ENCODE measurements at places on chromosomes 7 and 10. TPM values are rescaled to one million over a fixed set of nuclear protein-coding genes. Genes with fewer than 3 reads are reported as not detected.

DNA sequence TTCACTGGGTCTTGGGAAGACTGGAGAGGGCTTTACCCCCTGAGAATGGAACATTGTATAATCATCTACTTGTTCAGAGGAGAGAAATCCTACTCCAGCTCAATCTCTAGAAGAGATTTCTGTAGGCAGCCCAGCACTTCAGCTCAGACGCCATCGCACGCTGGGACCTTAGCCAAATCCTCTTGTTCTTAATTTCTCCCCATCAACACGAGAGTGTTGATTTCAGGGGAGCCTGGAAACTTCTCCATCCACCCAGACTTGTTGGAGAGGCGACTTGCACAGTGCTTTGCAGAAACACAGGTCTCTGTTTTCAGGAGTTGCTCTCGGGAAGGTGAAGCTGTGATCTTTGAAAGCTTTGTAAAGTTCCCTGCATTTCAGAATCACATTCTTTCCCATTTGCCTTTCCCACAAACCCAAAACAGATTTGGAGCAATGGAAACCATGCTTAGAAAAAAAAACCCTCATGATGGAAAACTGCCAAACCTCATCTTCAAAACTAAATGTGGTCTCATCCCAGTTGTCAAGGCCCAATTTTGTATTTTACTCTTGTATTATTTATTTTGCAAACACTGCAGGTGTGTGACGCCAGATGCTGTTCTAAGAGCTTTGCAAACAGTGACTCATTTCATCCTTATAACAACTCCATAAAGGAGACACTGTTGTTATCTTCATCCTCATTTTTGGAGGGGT, 60.9 kb downstream of the CALML3 start:
- no peaks in the 10 kb centered on the region for H3K36me3 ChIP-seq
- no peak for DNase-seq
- peaks cover 66% of the 10 kb centered on the region for H3K4me1 ChIP-seq
- H3K27ac ChIP-seq: no peak overlapping the region
- H3K27me3 ChIP-seq: no peaks in the 10 kb centered on the region

The HABP2 gene
- total RNA-seq: not detected

- DNase-seq: no peak
- H3K27me3 ChIP-seq: no peaks in the 10 kb centered on the region
- H3K27ac ChIP-seq: no peak overlapping the region
- no peaks in the 10 kb centered on the region for H3K4me1 ChIP-seq
- H3K4me3 ChIP-seq: no peak overlapping the region
- H3K36me3 ChIP-seq: no peaks in the 10 kb centered on the region
These were observed 76.0 kb upstream of the RET start for GRCh38 chr10:43000651-43001426.

The LIPM gene
- total RNA-seq: not detected

DNA sequence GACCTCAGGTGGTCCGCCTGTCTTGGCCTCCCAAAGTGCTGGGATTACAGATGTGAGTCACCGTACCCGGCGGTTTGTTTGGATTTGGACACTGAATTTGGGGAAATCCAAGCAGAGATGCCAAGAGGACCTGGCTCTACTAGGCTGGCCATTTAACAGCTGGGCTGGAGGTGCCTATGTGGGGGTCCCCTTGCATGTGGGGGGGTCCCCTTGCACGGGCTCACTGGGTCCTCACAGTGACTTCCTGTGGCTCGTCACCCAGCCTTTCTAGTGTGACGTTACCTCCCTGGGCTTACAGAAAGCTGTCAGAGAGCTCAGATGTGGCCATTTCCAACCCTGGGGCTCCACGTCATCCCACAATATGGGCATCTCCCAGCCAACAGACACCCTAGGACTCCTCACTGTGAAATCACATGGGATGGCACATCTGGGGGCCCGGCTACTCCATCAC, 49.3 kb upstream of the GNA12 start:
- no peak overlapping the region for H3K27ac ChIP-seq
- no peak overlapping the region for H3K4me3 ChIP-seq
- no peaks in the 10 kb centered on the region for H3K36me3 ChIP-seq
- H3K4me1 ChIP-seq: no peaks in the 10 kb centered on the region
- no peak for DNase-seq
- H3K27me3 ChIP-seq: no peaks in the 10 kb centered on the region

- no peaks in the 10 kb centered on the region for H3K27me3 ChIP-seq
- no peak overlapping the region for H3K4me3 ChIP-seq
- H3K4me1 ChIP-seq: peaks cover 11% of the 10 kb centered on the region
- no peak overlapping the region for H3K27ac ChIP-seq
These were observed 527.7 kb upstream of the CELF2 start for GRCh38 chr10:10489805-10490571.

The FAM107B gene
- total RNA-seq: 26.5 TPM

GRCh38 chr10:130137090-130137448, 878 bp downstream of the GLRX3 start:
- H3K27ac ChIP-seq: no peak overlapping the region
- peaks cover 3% of the 10 kb centered on the region for H3K27me3 ChIP-seq
- peaks cover 9% of the 10 kb centered on the region for H3K4me1 ChIP-seq
- H3K4me3 ChIP-seq: peak overlapping the region; percentile 94
- no peaks in the 10 kb centered on the region for H3K36me3 ChIP-seq

DNA sequence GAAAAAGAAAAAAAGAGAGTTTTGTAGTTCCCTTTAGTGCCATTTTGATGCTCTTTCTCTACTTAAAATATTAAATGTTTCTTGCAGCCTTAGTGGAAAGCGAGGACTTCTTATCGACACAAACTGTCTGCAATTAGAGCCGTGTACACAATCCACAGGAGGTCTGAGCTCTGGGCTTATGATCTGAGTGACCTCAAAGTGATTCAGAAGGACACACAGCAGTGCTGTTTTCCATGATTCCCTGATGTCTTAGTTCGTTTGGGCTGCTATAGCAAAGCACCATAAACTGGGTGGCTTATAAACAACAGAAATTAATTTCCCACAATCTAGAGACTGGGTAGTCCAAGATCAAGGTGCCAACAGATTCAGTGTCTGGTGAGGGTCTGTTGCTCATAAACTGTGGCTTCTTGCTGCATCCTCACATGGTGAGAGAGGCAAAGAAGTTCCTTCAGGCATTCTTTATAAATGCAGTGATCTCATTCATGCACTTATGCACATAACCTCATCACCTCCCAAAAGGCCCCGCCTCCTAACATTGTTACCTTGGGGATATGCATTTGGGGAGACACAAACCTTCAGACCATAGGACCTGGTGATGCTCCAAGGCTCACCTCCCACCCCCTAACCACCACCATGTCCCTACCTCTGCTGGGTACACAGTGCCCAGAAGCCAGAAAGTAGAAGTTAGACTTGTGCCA, 204.5 kb upstream of the GHITM start:
- H3K27ac ChIP-seq: no peak overlapping the region
- H3K4me1 ChIP-seq: no peaks in the 10 kb centered on the region
- DNase-seq: no peak
- no peaks in the 10 kb centered on the region for H3K36me3 ChIP-seq
- H3K4me3 ChIP-seq: no peak overlapping the region

The ZNF518A gene
- total RNA-seq: 50.3 TPM

DNA sequence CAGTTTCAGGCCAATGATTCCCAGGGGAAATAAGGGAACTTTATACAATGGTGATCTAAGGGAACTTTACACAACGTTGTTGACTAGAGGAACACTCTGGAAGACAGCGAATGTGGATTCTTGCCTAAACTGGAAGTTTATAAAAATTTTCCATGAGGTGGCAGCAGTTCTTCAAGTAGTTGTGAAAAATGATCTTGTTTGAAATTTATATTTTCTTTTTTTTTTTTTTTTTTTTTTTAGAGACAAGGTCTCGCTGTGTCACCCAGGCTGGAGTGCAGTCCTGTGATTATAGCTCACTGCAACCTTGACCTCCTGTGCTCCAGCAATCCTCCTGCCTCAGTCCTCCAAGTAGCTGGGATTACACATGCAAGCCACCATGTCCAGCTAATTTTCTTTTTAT, 32.1 kb upstream of the GTF2I start:
- no peaks in the 10 kb centered on the region for H3K36me3 ChIP-seq
- H3K4me3 ChIP-seq: no peak overlapping the region
- H3K4me1 ChIP-seq: peaks cover 16% of the 10 kb centered on the region

- H3K4me1 ChIP-seq: peaks cover 6% of the 10 kb centered on the region
- no peaks in the 10 kb centered on the region for H3K27me3 ChIP-seq
- DNase-seq: peak; percentile 9
- H3K36me3 ChIP-seq: no peaks in the 10 kb centered on the region
These were observed 28.5 kb upstream of the CROT start for GRCh38 chr7:87316846-87317552.

DNA sequence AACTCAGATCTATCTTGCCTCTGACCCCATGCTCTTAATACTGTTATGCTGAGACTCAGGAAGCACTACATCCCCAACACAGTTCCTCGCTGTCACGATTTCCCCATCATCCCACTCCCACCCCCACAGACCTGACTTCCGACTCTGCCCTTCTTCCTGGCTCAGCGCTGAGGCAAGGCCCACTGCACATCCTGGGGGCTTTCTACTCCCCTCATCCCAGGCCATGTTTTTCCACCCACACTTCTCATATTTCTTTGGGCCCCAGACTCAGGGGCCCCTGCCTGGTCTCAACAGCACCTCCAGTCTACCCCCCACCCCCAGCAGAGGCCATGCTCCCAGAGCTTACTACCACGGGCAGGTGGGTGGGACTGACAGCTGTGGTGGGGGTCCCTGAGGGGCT, 7.7 kb upstream of the NDST2 start:
- H3K4me3 ChIP-seq: no peak overlapping the region
- H3K27me3 ChIP-seq: no peaks in the 10 kb centered on the region
- no peaks in the 10 kb centered on the region for H3K4me1 ChIP-seq
- no peak for DNase-seq
- no peaks in the 10 kb centered on the region for H3K36me3 ChIP-seq
- no peak overlapping the region for H3K27ac ChIP-seq

DNA sequence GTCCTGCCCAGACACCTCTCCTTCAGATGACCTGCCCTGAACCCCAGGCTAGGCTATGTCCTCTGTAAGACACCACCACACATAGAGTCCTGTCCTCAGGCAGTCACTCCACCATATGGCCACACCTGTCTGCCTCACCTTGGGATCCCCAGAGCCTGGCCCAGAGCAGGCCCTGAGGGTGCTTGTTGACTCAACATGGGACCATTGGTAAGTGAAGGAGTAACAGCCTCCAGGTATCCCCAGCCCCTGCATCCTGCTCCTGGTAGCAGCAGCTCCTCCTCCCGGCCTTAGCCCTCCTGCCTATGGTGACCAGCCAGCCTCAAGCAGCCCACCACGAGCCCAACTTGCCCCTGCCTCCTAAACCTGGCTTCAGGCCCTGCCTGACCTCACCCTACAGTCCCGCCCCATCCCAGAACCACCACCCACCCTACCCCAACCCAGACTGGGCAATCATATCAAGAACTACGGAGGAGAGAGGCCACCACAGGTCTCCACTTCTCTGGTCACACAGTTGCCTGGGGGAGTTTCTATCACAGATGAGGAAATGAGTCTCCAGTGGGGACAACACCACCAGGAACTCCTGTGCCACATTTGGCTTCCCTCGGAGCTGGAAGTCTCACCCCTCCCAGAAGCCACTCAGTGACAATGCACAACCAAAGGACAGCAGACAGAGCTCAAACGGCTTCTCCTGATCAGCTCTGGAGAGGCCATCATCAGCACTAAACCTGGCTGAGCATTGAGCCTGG, 136.6 kb downstream of the GRID1 start:
- H3K27ac ChIP-seq: no peak overlapping the region
- DNase-seq: no peak
- H3K36me3 ChIP-seq: no peaks in the 10 kb centered on the region
- no peak overlapping the region for H3K4me3 ChIP-seq
- H3K4me1 ChIP-seq: peaks cover 35% of the 10 kb centered on the region

DNA sequence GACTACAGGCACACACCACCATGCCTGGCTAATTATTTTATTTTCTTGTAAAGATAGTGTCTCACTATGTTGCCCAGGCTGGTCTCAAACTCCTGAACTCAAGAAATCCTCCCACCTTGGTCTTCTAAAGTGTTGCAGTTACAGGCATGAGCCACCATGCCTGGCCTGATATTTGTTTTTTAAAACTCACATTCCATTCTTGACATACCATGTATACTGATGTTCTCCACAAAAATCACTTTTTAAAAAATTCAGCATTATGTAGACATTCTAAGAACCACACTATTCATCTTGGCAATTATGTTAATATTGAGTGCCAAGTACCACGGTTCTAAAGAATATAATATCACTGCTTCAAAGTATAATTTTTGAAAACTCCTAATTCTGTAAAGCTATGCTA, 43.5 kb downstream of the IDE start:
- no peak for DNase-seq
- no peak overlapping the region for H3K27ac ChIP-seq
- H3K36me3 ChIP-seq: no peaks in the 10 kb centered on the region
- H3K4me3 ChIP-seq: no peak overlapping the region
